ENCODE measurements at places on chromosomes 7 and 10. TPM values are rescaled to one million over a fixed set of nuclear protein-coding genes. Genes with fewer than 3 reads are reported as not detected.

The MBL2 gene
- not detected for total RNA-seq

The OPALIN gene
- total RNA-seq, result not detected

The SEC23IP gene
- 24.5 TPM for total RNA-seq

DNA sequence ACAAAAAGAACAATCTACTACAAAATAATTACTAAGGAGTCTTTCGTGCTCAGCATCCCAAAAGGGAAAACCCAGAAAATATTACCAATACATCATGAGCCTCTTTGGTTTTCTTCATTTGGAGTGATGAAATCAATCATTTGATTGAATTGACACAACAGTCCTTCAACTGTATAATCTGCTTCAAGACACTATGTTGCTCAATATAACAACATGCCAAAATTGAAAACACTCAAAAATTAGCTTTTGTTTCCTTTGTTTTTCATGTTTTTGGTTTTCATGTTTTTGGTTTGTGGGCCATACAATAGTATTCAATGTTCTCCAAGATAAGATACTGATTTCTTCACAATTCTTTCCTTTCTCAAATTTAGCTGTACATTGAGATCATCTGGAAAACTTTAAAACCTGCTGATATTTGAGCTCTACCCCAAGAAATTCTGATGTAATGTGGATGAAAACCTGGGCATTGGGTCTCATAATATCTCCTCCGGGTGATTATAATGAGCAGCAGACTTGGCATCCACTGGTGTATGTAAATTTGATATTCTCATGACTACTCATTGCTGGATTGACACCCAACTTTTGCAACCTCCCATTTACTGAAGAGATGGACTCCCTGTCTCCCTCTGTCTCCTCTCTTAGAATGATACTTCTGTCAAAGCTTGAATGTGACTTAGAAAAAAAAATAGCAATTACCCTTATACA, 4.6 kb downstream of the SOSTDC1 start:
- DNase-seq, result no peak

- peak; percentile 87 for DNase-seq
Observed at GRCh38 chr7:137454767-137455166, 111.2 kb upstream of the PTN start.

DNA sequence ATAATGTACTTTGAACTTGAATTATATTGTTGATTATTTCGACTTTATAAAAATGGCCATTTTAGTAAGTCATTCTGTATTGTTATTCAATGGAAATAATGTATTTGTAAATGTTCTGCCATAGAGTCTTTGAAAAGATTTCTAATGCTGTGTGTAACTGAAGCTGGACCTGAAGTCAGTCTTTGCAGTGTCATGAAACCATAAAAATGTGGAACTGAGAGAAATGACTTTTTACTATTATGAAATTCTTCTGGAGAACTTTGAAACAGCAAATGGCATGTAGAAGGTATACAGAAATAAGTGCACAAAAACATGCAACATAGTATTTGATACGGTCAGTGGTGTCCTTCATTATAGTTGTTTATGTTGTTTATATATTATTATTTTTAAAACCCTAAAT, 59.7 kb upstream of the ADRA2A start:
- no peak for DNase-seq

DNA sequence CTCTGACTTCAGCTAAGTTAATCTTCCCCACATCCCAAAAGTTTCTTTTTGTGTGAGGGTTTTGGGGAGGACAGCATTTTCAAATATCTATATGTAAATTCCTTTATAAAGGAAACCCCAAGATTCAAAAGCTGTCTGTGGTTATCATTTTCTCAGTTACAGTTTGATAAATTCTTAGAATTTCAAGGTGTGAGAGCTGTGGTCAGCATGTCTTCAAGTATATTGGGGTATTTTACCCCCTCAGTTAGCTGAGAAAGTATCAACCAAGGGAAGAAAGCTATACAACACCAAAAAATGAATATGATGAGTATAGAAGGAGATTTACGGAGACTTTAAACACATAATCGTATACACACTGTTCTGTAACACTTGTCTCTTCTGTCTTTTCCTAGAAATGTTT, 109.2 kb downstream of the SND1 start:
- no peak for DNase-seq

DNA sequence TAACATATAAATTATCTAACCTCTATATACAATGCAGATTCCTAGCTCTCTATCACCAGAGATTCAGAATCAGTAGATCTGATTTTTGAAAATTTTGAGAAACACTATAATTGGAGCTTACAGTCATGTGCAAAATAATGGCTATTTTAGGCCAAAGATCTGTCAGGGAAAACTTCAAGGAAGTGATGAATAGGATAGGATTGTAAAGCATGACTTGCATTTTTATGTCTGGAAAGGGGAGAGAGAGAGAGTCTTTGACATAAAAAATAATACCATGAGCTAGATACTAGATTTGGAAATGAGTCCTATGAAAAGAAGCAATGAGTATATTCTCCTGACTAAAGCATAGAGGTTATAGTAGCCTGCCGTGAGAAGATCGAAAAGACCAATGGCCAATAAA, 181.1 kb downstream of the SDHAF3 start:
- DNase-seq, result no peak

DNA sequence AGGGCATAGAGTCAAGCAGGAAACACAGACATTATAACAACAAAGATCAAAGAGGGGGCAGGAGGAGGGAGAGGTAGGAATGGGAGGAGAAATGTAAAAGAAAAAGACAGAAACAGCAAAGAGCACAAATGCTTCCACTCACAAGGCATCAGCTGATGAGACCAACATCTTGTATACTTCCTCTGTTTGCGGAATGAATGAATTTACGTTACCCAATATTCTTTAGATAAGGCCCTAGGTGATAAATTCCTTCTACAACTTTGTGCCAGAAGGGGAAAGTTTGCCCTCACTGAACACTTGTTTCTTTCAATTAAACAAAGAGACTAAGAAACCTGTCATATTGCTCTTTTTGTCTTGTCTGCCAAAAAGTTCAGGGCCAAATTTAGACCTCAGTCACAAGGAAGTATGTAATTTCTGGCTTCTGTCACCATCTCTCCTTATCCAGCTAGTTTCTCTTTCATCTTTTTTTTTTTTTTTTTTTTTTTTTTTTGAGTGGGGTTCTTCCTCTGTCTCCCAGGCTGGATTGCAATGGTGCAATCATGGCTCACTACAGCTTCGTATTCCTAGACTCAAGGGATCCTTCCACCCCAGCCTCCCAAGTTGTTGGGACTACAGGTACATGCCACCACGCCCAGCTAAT, 116.4 kb upstream of the NANOS1 start:
- no peak for DNase-seq

GRCh38 chr10:132654121-132654571, 116.6 kb downstream of the INPP5A start:
- no peak for DNase-seq

DNA sequence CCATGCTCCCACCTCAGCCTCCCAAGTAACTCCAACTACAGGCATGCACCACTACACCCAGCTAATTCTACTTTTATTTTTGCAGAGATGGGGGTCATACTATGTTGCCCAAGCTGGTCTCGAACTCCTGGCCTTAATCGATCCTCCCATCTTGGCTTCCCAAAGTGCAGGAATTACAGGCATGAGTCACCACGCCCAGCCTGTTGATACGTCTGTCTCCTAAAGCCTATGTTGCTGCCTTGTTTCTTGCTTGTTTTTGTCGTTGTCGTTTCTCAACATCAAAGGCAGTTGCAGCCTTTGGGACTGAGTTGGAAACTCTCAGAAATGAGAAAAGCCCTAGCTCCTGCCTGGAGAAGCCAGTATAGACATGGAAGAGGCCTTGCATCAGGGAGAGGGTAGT, 49.9 kb downstream of the SORBS1 start:
- DNase-seq, result no peak

GRCh38 chr10:33822774-33823173, 488.3 kb upstream of the NRP1 start:
- DNase-seq, result no peak
